ENCODE measurements at places on chromosomes 3 and 15.

DNA sequence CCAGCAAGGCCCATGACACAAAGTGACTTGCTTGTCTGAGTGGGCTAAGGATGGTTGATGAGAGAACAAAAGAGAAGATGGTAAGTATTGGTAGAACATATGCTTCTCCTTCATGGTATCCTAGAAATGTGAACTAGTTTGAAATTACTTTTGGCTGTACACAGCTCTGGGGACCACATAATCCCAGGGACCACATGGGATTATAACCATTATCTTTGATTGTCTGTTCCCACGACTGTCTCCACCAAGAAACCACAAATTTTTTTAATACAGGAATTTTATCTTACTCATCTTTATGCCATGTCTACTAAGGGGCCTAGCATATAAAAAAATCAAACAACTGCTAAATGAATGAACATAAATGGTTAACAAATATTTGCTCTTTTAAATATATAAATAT lies 155.3 kb upstream of the PRICKLE2 start:
- no peak for DNase-seq

GRCh38 chr3:169510693-169511010 lies 152.9 kb downstream of the MECOM start:
- no peak for DNase-seq

DNA sequence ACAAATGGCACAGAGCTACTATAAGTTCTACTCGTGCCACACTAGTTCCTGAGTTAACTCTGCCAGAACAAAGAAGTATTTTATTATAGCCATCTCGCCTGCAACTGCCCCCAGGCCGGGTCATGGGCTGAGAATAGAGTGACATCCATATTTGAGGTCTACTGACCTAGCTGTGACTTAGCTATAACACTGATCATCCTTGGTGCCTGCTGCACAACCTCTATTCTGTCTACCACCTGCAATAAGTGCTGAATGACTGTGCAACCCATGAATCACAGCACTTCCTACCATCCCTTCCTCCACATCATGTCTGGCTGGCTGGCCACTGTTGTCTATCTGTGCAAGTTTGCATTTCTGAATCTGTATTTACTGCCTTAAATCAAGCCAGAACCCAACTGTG lies 506.5 kb upstream of the TBL1XR1 start:
- no peak for DNase-seq

DNA sequence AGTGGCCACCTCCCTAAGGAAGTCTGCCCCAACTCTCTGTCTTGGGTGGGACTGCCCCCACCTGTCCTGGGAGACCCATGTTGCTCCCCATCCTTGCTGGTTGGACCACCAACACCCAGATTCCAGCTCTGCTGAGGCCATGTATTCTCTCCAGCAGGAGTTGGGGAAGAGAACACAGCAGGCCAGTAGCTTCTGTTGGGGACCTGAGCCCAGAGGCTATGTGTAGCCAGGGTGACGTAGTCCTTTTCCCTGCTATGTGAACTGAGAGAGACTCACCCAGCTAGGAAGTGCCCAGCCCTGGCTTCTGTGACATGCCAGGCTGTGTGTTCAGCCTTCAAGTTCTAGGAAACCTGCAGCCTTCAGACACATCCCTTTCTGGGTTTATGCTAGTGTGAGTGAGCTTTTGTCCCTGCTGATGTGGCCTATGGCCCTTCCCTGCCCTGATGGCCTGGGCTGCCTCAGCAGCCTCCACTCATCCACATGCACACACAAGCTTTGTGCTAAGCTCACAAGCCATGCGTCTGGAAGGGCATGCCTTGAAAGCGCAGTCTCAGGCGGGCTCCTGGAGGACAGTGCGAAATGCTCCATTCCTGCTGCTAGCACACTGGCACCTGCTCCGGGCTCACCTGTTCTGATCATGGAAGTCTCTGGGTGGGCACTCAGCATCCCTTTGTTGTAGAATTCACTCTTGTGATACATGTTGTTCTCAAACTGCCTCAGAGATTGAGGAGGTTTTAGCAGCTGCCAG lies 42.6 kb downstream of the KY start:
- no peak for DNase-seq
